ENCODE measurements at places on chromosomes 4 and X. TPM values are rescaled to one million over a fixed set of nuclear protein-coding genes. Genes with fewer than 3 reads are reported as not detected.

UTP3 gene
- 33.6 TPM for total RNA-seq

- DNase-seq, result peak; percentile 60
Observed at GRCh38 chrX:154738011-154738738, 12.7 kb downstream of the GAB3 start.

SLC10A4 gene
- total RNA-seq, result not detected

GRCh38 chr4:138967313-138967712 lies 48.3 kb upstream of the NOCT start:
- no peak for DNase-seq

DNA sequence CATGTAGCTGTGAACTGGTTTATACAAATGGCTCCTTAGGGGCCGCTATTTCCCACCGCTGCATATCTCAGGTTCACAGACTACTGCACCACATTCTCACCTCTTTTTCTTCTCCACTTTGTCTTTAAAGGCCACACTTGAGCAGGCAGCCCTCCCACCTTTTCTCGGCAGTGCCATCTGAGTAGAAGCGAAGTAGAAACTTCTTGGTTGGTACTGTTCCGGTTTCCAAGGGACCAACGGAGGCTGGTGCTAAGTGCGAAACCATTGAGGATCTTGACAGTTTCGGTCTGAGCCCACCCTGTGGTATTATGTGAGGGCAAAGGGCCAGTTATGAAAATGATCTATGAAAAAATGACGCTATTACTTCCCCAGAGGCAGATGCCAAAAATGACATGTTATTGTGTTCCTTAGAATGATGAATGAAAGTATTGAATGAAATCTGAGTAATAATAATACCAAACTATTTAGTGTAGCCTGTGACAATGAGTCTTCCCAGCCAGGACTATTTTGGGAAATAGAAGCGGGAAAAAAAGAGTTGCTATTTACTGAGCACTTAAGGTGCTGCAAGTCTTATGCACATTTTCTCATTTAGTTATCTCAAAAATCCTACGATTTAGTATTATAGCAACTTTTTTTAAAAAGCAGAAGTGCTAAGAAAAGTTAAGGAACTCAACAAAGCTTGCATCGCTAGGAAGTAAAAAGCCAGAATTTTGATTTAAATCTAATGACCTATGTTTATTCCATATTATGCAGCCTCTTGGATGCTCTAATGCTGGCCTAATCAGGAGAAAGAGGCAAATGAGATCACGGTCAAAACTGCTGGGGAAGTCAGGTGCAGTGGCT lies 29.6 kb upstream of the CHRNA9 start:
- DNase-seq, result peak; percentile 85

- no peak for DNase-seq
Observed at GRCh38 chrX:88135735-88136134, 611.3 kb upstream of the CPXCR1 start.

DNA sequence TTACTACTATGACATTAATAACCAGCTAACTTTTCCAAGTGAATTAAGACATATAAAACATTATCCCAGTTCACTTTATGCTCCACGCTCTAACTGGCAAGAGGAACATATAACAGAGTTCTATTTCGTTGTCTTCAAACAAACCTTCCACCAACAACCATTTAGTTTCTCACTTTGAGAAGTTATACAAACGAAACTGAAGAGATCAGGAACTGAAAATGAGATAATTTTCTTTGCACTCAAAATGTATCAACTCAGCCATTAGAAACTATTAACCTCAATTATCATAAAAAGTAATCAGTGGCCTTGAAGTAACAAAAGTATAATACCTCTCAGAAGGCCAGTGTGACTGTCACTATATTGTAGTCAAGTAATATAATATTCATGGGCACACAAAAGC lies 70.1 kb downstream of the CHM start:
- DNase-seq, result no peak

- no peak for DNase-seq
Observed at GRCh38 chr4:153409924-153410501, 56.1 kb upstream of the TMEM131L start.

GRCh38 chr4:163901319-163901718 lies 406.8 kb downstream of the TMA16 start:
- no peak for DNase-seq

DNA sequence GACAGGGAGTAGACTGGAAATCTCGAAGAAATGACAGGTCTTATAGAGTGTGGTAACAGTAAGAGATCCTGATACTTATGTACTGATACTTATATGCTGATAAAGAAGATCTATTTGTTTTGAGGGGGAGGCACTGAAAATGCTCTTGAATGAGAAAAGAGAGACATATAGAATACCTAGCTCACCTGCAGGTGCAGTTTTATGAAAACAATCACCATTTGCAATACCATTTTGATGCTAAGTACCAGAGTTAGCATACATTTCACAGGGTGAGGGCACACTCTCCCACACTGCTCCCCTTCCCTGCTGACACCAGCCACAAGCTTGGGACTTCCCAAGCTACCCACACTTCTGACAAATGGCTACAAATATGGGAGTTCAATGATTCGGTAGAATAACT lies 1490.1 kb upstream of the IGFBP7 start:
- no peak for DNase-seq

DNA sequence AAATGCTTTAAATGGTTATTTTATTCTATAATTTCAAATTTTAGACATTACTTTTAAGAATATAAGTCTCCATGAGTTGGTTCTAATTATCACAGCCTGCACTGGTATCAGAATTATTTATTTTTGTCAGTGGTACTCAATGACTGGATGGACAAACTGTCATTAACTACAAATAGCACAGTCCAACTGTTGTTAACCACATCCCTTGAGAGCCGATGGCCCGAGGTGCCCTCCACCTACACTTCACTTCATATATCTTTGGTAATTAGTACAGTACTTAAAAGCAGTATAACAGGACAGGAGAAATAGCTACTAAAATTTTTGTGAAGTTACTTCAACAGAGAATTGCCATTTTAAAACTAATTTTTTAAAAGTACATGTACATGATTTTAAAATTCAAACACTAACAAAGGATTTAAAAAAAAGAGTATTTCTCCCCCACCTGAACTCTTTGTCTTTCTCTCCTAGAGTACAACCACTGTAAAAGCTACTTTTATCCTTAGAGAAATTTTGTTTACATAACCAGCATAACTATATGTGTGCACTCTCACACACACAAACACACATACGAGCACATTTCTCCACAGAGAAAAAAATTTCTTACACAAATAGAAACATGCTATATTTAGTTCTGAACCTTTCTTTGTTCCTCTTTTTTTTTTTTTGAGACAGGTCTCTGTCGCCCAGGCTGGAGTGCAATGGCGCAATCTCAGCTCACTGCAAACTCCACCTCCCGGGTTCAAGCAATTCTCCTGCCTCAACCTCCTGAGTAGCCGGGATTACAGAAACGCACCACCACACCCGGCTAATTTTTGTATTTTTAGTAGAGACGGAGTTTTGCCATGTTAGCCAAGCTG lies 6.5 kb downstream of the TIFA start:
- DNase-seq, result no peak

DNA sequence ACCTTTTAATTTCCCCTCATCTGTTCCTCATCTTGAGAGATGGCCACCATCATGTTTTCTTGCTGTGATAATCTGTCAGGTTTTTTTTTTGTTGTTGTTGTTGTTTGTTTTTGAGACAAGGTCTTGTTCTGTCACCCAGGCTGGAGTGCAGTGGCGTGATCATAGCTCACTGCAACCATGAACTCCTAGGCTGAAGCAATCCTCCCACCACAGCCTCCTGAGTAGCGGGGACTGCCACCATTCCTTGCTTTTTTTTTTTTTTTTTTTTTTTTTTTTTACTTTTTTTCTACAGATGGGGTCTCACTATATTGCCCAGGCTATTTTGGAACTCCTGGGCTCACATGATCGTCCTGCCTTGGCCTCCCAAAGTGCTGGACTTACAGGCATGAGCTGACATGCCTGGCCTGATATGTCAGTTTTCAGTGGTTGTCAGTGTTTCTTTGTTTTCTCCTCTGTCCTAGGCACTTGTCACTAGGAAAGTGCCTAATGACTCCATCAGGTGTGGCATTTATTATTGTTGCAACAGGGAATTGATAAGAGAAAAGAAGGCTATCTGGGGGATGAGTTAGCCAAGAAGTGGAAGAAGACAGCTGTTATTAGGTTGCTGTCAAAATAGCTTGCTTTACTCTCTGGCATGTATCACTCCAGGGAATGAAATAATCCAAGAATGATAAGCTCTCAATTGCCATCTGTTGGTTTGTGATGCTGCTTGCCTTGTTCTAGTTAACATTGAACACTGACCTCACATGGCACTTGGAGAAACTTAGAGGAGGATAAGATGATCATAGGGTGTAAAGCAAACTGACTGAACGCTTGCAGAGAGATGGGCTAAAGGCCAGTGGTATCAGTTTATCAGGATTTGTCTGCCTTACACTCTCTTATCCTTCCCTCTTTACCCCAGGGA lies 41.7 kb downstream of the TMEM164 start:
- no peak for DNase-seq

DNA sequence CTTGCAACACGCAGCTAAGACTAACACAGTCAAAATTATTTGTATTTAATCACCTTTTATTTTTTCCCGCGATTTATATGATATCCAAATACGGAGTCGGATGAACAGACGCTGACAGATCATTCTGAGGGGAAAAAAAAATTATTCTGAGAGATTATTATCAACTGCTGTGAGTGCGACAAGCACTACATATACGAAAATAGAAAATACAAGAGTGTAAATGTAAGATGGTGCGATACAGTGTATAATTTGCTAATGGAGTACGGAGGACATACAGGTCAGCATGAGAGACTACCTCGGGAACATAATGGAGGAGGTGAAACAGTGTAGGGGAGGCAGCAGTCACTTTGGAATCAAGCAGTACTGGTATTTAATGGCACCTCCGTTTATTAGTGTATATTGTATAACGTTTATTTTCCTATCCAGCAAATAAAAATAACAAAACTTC lies 2.8 kb upstream of the LIN54 start:
- no peak for DNase-seq

DNA sequence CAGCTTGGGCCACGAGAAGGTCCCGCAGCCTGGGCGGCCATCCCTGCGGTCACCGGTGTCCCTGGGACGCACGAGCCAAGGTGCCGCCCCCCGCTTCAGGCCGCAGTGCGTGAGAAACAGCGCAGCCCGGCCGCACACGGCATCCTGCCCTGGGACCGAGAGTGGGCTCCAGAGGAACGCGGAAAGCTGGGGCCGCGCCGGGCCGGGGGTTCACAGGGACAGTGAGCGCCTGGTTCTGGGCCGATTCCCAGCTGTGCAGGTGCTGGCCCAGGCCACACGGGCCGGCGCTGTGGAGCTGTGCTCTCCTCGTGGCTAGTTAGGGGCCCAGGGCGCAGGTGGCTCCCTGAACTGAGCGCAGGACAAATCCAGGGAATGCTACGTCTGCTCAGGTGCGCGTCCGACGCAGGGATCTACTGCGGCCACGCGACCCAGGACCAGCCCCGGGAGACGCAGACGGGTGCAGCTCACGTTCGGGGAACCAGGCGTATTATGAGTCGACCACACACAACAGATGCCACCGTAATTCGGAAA lies 25.8 kb upstream of the GTPBP6 start:
- DNase-seq, result no peak

CENPVL2 gene
- not detected for total RNA-seq

ENPP6 gene
- total RNA-seq, result 6.9 TPM

Data from activated CD8-positive, alpha-beta memory T cell treated with anti-CD3 and anti-CD28 coated beads, Interleukin-2, amount 10 ng/mL, durations not matched to agents 7 days and 5 days (primary cell).